ENCODE measurements at places on chromosomes 4 and X. TPM values are rescaled to one million over a fixed set of nuclear protein-coding genes. Genes with fewer than 3 reads are reported as not detected.

DNA sequence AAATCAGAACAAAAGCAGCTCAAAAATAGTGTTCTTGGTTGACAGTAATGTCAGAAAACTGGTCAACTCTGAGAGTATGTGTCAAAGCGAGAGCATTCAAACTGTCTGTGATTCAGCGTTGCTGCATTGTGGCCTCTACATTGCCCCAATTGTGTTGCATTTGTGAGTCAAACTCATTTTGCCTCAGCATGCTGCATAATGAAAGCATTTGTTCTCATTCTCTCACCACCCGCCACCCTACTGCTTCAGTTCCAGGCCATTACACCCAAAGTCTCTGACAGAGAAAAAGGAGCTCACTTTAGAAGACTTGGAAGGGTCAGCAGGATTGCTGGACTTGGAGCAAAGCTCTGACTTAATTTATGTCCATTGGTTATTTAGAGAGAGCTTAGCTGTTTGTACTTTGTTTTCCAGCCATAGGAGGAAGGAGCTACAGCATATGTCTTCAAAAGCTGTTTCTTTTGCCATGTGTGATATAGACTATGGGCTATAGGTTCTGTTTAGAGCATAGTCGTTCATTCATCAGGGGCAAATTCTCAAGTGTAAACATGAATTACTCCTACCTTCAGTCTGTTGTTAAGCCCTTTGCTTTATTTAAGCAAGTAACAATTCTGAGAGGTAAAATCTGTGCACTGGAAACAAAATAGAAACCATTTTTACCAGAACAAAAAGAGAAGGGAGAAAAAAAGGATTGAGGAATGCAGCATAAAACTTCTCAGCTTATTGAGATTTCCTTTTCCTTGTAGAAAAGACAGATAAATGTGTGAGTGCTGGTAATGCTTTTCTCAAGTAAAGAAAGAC, 153.4 kb upstream of the ANK2 start:
- DNase-seq, result peak; percentile 87

- DNase-seq, result no peak
Observed at GRCh38 chr4:157509341-157509740, 288.8 kb downstream of the GRIA2 start.

- no peak for DNase-seq
Observed at GRCh38 chr4:110074570-110074969, 123.8 kb downstream of the ELOVL6 start.

GRCh38 chr4:14087459-14087858, 459.9 kb upstream of the BOD1L1 start:
- DNase-seq, result no peak

- DNase-seq, result peak; percentile 45
Observed at GRCh38 chr4:170109586-170110284, 20.0 kb upstream of the AADAT start.

Gene ZAR1
- not detected for total RNA-seq

All from renal cortical epithelial cell (primary cell).